BJ (cell line): ENCODE measurements at places on chromosomes 5 and 9.

DNA sequence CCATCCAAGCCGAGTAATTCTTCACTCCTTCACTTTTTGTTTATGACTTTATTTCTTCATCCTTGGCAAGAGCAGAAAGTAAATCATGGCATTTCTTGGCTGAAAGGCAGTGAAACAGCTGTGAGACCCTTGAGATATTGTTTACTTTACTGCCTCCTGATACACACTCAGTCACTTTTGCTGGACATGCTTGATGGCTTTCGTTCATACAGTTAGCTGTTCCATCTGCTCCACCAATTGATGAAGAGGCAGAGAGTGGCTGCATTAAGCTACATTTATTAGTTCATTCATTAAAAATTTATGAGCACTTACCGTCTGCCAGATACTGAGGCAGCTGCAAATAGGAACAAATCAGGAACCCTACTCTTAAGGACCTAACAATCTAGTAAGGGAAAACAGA is 184.4 kb upstream of the OR13F1 start:
- no peak for DNase-seq

DNA sequence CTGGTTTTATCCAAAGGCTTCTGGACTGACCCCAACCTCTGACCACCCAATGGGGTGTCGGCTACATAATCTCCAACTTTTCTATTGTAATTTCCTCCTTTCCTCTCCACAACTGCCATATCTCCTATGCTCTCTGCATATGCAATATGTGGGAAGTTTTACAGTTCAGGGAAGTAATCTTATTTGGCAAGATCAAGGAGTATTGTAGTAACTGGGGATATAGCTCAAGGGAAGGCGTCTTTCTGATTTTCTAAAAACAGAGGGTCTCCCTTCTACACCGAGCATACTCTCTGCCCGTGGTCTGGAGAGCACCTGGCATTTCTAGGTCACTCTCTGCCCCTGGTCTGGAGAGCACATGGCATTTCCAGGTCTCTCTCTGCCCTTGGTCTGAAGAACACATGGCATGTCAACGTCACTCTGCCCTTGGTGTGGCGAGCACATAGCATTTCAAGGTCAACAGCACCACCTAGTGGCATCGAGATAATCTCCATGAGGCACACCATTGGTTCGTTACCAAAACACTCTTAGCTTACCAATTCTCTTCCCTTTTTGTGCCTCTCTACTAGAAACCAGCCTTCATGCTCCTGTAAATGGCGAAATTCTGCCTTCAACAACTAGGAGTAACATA is 616.4 kb upstream of the NUDT12 start:
- DNase-seq, result no peak

- DNase-seq, result no peak
Observed at GRCh38 chr5:10372726-10373709, 19.5 kb downstream of the MARCHF6 start.

DNA sequence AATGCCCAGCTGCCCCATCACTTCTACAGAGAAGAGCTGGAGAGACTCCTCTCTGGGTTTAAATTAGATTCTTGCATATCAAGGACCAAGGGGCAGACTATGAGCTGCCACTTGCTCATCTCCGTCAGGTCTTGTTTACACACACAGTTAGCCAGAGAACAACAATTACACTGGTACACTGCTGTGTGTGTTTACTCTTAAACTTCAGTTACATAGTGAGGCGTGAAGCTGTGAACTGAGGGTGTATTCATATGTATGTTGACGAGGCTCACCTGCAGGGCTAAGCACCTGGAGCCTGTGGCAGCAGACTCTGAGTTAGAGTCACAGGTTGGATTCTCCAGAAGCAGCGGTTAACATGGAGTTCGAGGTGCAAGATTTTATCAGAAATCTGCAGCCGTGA is 155.4 kb upstream of the ANKH start:
- no peak for DNase-seq

- DNase-seq, result no peak
Observed at GRCh38 chr5:149859746-149860145, 84.8 kb downstream of the PDE6A start.

GRCh38 chr5:23411200-23411599 is 96.2 kb upstream of the PRDM9 start:
- DNase-seq, result no peak

- DNase-seq, result no peak
Observed at GRCh38 chr9:101540069-101540468, 6.4 kb downstream of the RNF20 start.

DNA sequence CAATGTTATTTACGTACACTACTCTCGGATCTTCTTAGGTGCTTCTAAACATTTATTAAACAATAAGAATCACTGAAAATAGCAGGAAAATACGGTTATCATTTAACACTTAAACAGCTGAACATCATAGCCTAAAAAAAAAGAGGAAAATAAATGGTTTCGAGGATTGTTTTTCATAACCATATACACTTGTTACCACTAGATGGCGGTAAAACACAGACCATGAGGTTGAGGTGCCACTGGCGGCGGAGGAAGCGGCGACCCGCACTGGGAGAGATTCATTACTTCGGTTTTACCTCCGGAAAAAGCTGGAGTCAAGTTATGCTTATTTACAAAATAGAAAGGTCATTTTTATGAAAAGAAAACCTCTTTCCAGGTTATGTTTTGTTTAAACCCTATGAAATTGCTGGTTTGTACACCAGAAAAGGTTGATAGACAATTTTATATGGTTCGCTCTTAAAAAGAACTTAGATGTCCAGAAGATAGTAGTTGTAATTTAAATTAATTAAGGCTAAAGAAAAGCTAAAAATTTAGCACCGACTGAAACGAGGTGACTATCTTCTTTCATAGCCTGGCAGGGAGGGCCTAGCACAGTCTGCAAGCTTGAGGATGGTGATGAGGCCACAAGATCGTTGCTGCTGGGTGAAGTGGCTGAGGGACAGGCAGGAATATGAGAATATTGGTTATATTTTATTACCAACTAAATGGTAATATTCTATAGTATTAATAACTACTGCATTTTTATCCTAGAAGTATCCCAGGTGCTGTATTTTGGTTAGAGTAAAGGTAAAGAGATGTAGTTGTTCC is 605.7 kb downstream of the RAB3C start:
- no peak for DNase-seq

GRCh38 chr9:116154334-116154975 is 864 bp downstream of the PAPPA start:
- DNase-seq, result no peak

GRCh38 chr5:103475629-103476240 is 86.9 kb downstream of the NUDT12 start:
- DNase-seq, result no peak

DNA sequence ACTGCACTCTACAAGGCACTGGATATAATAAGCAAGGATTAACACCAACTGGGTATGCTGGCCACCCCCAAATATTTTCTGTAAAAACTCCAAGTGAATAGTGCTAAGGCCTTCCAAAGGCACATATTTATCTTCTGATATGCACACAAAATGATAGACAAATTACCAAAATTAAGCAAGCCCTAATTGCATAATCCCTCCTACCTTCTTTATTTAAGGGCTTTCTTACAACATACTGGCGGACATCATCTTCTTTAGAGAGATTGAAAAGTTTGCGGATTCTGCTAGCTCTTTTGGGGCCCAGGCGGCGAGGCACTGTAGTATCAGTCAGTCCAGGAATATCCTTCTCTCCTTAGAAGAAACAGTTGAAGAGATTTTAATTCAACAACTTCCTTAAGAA is 1.9 kb downstream of the RPS6 start:
- no peak for DNase-seq

GRCh38 chr9:124774129-124774978 is 2.6 kb upstream of the OLFML2A start:
- no peak for DNase-seq

GRCh38 chr5:141878186-141878710 is at the start of gene PCDH1:
Gene PCDH1, minus strand, starts transcription at chr5:141878410. Its CDS starts 148 bp downstream, at chr5:141878262.
- DNase-seq, result no peak

DNA sequence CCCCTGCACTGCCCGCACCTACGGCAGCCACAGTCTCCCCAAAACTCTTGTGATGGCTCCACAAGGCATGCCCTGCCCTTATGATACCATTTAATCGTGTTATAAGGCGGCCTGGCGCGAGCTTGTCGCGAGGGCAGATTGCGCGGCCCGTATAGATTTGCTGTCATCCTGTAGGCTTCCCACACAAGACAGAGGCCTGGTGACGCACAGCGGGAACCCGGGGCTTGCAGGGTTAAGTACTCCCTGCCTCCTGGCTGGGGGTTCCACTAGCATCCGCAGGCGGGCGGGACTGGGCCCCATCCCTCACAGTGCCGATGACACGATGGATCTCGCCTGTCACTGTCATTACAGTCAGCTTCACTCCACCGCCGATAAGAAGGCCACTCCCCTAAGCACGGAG is 364.9 kb upstream of the IRX2 start:
- DNase-seq, result no peak

DNA sequence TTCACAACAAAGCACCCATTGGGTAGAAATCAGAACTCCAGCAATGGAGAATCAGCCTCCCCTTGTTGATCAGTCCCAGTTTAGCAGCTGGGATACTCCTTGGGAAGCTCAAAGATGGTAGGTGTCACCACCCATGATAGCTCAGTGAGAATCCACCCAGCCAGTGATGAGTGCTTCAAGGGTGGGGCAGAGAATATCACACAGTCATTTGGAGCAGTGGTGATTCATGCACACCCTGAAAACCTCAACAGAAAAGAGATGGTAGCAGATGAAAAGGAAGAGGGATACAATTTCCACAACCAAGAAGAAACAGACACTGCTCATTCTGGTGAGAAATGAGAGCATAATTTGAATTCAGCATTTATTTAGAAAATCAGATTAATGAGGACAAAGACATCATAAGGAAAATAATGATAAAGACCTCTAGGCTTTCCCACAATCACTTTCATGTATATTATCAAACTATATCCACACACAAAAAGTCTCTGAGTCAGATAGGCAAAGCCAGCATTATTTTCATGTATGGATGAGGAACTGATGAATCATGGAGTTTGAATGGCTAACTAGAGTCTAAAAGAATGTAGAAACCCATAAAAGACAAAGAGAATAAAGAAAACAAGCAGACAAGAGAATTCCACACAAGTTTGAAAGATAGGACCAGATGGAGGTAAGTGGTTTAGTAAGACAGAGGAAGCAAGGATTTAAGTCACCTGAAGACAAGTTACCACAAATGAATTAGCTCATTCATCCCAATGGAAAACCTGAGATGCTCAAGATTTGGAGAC is 82.9 kb downstream of the FEM1C start:
- DNase-seq, result peak; percentile 44

DNA sequence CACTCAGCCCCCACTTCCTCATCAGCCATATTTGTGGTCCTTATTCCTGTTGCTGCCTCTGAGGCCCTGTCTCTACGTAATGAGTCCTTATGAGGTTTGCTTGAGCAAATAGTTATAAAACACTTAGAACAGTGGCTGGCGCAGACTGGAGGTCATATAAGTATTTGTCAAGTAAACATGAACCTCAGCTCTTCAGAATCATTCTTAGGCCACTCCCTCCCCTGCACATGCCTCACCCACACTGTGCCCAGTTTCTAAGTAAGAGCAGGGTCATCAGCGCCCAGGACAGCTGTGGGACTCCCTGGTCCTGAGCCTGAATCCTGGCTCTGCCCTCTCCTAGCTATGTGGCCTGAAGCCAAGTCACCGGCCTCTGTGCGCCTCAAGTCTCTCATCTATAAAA is 4.0 kb downstream of the ST6GALNAC4 start:
- DNase-seq, result no peak

DNA sequence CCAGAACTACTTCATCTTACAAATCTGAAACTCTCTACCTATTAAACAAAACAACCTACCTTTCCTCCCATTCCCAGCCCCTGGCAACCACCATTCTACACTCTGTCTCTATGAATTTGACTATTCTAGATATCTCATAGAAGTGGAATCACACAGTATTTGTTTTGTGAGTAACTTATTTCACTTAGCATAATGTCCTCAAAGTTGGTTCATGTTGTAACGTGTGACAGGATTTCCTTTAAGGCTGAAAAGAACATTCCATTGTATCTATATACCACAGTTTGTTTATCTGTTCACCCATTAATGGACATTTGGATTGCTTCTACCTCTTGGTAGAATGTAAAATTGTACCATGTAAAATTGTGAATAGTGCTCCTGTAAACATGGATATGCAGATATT is 70.1 kb upstream of the NXNL2 start:
- no peak for DNase-seq

DNA sequence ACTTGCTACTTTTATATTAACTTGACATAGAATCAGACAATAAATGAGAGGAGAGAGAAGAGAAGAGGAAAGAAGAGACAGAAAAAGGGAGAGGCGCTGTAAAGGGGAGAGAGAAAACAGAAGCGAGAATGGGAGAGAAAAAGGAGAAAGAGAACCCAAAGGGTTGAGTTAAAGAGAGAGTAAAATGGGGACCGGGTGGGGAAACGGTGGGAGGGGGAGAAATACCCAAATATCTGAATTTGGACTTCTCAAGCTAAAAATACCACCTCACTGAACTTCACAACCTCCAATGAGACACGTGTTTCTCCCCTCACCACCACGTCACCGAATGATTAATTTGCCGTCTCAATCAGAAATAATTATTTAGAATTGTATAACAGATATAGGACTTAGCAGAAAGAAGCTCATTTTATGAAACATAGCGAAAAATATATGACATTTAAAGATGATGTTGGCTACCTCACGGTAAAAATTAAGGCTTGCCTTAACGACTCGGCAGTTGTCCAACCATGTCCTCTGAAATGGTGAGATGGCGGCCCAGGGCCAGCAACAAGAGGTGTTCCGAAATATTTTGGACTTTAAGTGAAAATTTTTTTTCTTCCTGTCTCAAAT is 204.1 kb downstream of the MEF2C start:
- DNase-seq, result no peak

- DNase-seq, result no peak
Observed at GRCh38 chr5:138574744-138575193, 432 bp downstream of the HSPA9 start.

DNA sequence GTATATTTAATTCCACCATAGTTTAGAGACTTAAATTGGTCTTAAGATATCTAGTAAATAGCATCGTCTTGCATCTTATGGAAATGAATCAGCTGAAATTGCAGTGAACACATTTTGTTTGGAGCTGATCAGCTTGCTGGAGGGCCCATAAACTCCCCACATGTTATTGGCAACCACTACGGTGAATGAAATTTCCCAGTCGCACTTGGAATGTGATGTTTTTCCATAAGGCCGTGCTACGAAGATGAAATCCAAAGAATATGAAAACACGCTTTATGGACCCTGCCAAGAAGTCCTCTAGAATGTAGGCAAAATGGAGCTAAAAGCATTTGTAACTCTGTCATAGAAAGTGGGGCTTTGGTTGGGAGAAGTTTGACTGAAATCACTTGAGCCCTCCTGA is 572.1 kb downstream of the ACTL7B start:
- DNase-seq, result no peak

- DNase-seq, result no peak
Observed at GRCh38 chr9:5392285-5392684, 45.4 kb downstream of the PLGRKT start.

GRCh38 chr9:14205463-14205862 is 108.5 kb downstream of the NFIB start:
- DNase-seq, result peak; percentile 6

DNA sequence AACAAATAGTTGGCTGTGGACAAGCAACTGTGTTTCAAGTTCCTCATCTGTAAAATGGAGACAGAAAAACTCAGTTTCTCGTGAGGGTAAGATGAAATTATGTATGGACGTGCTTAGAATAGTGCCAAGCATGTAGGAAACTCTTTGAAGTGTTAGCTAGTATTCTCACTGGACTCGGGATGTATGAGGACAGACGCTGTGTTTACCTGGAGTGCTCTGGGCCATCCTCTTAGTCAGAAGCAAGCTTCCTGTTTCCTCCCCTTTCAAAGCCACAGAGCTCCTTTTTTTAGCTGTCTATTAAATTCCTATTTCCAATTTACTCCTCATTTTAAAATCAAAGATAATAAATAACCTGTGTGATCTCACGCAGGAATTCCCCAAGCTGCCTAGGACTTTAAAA is 23.8 kb upstream of the IQGAP2 start:
- no peak for DNase-seq
